ENCODE measurements at places on chromosomes 16 and 17.

DNA sequence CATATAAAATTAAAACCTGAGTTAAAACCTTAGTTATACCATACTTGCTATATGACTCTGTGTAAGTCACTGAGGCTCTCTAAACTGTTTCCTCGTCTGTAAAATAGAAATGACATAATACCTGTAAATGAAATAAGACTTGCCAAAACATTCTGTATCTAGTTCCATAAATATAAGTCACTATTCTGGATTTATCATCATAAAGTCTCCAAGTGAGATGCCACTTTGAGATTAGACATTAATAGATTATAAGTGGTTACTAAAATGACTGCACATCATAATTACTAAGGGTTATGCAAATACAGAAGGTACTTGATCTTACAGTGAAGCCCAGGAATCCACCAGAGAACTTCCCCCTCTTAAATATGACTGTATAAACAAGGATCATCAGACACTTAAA, 12.0 kb upstream of the BRIP1 start:
- DNase-seq = no peak

DNA sequence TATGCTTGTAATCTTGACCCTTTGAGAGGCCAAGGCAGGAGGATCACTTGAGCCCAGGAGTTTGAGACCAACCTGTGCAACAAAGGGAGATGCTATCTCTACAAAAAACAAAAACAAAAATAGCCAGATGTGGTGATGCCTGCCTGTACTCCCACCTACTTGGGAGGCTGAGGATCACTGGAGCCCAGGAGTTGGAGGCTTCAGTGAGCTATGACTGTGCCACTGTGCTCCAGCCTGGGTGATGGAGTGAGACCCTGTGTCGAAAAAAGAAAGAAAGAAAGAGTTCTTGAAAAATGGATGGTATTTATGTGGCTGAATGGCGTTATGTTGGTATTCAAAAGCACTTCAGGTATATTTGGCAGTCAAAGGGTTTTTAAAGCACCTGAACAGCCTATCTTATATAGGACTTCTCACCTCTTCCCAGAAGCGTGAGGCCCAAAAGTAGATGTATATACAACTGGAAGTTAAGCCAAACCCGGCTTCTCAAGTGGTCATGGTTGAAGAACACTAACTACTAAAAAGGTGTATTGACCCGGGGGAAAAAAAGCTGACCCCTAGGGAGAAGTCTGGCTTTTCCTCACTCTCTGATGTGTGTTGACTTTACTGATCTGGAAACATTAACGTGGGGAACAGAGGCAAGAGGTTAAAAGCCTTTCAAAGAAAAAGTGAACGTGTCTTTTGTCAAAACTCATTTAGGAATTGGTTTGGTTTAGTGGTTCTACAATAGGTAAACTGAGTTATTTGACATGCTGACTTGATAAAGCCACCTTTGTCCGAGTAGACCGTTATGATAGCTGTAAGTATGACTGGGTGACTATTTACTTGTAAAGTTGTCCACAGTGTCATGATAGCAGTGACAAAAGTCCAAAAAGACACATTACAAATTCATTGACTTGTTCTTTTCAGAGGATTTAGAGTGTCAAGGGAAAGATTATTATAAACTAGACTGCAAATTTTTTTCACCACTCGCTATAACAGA, 183.4 kb downstream of the IRX3 start:
- DNase-seq = no peak

GRCh38 chr17:28917465-28917864, 14.6 kb upstream of the DHRS13 start:
- DNase-seq = no peak

DNA sequence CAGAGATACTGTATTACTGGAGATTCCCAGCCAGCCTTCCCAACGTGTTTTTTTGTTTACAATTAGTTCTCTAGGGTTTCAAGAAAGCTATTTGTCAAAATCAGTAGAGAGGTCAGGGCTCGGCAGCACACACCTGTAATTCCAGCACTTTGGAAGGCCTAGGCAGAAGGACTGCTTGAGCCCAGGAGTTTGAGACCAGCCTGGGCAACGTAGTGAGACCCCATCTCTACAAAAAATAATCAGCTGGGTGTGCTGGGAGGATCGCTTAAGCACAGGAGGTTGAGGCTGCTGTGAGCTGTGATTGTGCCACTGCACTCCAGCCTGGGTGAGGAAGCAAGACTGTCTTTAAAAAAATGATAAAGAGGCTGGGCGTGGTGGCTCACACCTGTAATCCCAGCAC, 19.4 kb downstream of the CBX1 start:
- DNase-seq = no peak

DNA sequence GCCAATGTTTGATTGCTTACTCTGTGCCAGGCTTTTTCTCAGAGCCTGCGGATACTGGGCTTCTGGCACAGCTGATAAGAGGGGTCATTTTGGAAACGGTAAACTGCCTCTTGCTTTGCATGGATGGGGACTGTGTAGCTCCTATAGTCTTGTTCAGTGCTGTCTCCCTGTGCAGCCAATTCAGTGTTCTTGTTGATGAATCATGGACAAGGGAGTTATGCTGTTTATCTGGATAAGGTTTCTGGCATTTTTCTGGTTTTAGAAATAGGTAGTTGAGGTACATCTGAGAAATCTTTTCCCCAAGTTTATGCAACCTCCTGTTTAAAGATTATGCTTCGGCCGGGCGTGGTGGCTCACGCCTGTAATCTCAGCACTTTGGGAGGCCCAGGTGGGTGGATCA, 16.7 kb upstream of the TANGO6 start:
- no peak for DNase-seq

GRCh38 chr16:21708533-21709115, 44.9 kb downstream of the OTOA start:
- peak; percentile 38 for DNase-seq

DNA sequence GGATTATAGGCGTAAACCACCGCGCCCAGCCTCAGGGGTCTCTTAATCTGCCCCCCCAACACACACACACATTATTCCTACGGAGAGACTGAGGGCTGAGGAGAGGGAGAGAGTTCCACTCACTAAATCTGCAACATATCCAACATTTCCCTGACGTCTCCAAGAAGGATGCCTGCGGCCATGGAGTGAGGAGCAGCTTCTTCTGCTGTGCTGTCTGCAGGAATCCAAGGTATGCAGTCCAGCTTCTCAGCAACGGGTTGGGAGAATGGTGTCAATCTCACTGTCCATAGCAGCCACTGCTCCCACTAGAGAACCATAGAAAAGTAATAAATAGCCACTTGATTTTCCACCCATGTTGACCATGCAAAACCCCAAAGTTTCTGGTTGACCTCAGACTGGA, 5.1 kb upstream of the PLXDC1 start:
- DNase-seq = no peak

- no peak for DNase-seq
Observed at GRCh38 chr17:35534576-35535093, 2.8 kb downstream of the SLFN12L start.

GRCh38 chr16:56970934-56971767, 9.4 kb downstream of the CETP start:
- DNase-seq = no peak

GRCh38 chr17:49820773-49821172, 27.1 kb downstream of the TAC4 start:
- DNase-seq = no peak

- no peak for DNase-seq
Observed at GRCh38 chr16:57549730-57550129, 7.3 kb downstream of the ADGRG5 start.

DNA sequence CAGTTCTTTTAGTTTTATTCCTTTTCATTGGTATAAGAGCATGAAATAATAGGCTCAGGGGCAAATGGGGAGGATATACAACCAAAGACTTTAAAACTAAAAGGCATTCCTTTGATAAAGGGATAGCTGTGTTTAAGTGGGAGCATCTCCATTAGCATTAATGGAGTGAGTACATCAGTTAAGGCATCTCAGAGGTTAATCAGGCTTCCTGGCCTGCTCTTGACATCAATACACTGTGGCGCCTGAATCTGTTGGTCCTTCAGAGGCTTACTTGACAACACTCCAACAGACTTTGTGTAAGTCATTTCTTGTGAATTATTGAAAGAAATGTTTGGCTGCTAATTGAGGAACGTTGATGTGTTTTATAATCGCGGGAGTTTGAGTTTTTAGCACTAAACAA, 230.7 kb downstream of the BCAS3 start:
- no peak for DNase-seq

GRCh38 chr16:87789437-87790291, 23.9 kb upstream of the KLHDC4 start:
- no peak for DNase-seq

DNA sequence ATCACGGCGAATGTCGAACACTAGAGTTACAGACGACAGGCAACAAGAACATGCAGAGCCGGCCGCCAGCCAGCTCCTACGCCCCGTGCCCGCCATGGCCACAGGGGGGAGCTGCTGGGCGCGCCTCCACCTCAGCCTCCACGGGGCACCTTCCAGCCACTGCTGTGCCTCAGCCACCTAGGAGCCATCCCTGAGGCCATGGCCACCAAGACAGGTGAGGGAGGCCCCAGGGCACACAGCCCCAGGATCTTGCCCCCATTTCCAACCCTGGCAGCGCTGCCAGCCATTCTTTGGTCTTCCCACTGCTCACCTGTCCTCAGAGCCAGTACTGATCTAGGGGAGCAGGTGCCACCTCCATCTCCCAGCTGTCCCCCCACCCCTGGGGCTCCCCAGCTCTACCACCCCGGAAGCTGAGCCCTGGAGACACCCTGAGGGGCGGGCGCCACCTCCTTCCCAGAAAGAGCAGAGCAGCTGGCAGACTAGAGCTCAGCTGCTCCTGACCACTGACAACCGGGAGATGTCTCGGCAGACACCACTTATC, 11.8 kb downstream of the GNPTG start:
- DNase-seq = no peak

- DNase-seq = no peak
Observed at GRCh38 chr17:37713028-37713431, 31.8 kb downstream of the HNF1B start.

- no peak for DNase-seq
Observed at GRCh38 chr16:11218604-11218962, 37.4 kb downstream of the SOCS1 start.

DNA sequence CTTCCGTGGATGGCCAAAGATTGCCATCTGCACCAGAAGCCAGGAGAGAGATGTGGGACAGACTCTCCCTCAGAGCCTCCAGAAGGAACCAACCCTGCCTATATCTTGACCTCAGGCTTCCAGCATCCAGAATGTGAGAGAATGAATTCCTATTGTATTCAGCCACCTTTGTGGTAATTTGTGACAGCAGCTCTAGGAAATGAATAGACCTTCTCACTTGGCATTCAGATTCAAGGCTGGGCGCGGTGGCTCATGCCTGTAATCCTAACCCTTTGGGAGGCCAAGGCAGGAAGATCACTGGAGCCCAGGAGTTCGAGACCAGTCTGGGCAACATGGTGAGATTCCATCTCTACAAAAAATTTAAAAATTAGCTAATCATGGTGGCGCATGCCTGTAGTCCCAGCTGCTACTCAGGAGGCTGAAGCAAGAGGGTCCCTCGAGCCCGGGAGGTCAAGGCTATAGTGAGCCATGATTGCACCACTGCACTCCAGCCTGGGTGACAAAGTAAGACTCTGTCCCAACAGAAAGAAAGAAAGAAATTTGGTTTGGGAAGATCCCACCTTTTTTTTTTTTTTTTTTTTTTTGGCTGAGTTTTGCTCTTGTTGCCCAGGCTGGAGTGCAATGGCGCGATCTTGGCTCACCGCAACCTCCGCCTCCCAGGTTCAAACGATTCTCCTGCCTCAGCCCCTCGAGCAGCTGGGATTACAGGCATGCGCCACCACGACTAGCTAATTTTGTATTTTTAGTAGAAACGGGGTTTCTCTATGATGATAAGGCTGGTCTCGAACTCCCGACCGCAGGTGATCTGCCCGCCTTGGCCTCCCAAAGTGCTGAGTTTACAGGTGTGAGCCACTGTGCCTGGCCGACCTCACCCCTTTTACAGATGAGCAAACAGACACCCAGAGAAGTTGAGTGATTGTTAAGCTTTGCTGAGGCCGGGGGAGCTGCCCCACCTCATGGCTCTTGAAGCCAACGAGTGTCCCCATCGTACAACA, 4.3 kb upstream of the CPSF4L start:
- DNase-seq = no peak

- no peak for DNase-seq
Observed at GRCh38 chr16:85778873-85779272, 20.5 kb downstream of the EMC8 start.

GRCh38 chr17:81049973-81050551, 15.1 kb downstream of the BAIAP2 start:
- no peak for DNase-seq

DNA sequence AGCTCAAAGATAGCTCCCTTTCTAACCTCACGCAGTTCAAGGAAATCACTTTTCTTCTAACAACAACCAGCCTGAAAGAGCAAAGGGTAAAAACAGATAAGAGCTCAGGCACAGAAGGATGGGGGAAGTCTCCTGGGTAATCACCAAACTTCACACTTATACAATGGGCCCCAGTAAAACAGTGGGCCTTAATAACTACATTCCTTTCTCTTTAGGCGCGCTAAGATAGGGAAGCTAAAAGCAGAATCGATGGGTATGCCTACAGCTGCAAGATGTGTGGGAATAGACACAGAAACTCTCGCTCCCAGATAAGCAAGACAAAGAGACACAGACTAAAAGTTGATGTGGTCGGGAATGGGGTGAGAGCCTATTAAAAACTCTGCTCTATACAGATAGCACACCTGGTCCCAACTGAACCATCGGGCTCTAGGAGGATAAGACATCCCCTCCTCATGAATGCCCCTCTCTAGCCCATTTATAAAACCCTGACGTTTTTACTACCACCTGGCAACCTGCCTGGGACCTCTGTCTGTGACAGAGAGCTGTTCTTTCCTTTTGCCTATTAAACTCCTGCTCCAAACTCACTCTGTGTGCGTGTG, 826 bp downstream of the LYZL6 start:
- DNase-seq = no peak

GRCh38 chr17:80558046-80558445, 13.4 kb downstream of the RPTOR start:
- DNase-seq = no peak

- DNase-seq = no peak
Observed at GRCh38 chr16:86213437-86214205, 296.7 kb upstream of the FOXF1 start.

- DNase-seq = no peak
Observed at GRCh38 chr17:4998732-4999429, 1.1 kb downstream of the KIF1C start.

GRCh38 chr17:71978435-71978834, 142.4 kb upstream of the SOX9 start:
- no peak for DNase-seq

- DNase-seq = no peak
Observed at GRCh38 chr16:15915555-15916081, 27.2 kb upstream of the CEP20 start.

- no peak for DNase-seq
Observed at GRCh38 chr16:18800293-18800692, 1.1 kb downstream of the ARL6IP1 start.

- DNase-seq = no peak
Observed at GRCh38 chr17:1571341-1571704, 8.7 kb upstream of the PITPNA start.
